ENCODE measurements at places on chromosomes 11 and 22. TPM values are rescaled to one million over a fixed set of nuclear protein-coding genes. Genes with fewer than 3 reads are reported as not detected.
A peak's percentile ranks its signal among the peaks of the same experiment; 100 is the strongest.

- peaks cover 32% of the 10 kb centered on the region for H3K4me1 ChIP-seq
- DNase-seq = no peak
- peaks cover 5% of the 10 kb centered on the region for H3K36me3 ChIP-seq
- no peak overlapping the region for H3K27ac ChIP-seq
These were observed 32.2 kb downstream of the ARRB1 start for GRCh38 chr11:75319035-75319877.

DNA sequence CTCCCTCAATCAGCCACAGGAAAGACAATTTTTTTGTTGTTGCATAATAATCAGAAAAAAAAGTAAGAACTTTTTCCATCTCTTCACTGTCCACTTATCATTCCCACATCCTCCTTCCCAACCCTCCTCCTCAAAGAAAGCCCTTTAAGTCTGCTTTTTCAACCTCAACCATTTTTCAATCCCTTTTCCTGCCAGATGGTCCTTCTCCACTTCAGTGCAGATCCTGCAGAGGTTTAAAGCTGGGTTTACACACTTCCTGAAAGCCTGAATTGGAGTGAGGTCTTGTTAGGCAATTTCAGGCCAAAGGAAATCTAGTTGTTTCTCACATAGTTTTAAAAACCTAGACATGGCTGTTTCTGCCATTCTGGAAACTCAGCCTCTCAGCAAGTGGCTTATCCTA lies 78.3 kb downstream of the RPL27A start:
- no peak for DNase-seq
- peaks cover 7% of the 10 kb centered on the region for H3K27me3 ChIP-seq
- no peak overlapping the region for H3K4me3 ChIP-seq
- H3K36me3 ChIP-seq = no peaks in the 10 kb centered on the region
- no peak overlapping the region for H3K27ac ChIP-seq

DNA sequence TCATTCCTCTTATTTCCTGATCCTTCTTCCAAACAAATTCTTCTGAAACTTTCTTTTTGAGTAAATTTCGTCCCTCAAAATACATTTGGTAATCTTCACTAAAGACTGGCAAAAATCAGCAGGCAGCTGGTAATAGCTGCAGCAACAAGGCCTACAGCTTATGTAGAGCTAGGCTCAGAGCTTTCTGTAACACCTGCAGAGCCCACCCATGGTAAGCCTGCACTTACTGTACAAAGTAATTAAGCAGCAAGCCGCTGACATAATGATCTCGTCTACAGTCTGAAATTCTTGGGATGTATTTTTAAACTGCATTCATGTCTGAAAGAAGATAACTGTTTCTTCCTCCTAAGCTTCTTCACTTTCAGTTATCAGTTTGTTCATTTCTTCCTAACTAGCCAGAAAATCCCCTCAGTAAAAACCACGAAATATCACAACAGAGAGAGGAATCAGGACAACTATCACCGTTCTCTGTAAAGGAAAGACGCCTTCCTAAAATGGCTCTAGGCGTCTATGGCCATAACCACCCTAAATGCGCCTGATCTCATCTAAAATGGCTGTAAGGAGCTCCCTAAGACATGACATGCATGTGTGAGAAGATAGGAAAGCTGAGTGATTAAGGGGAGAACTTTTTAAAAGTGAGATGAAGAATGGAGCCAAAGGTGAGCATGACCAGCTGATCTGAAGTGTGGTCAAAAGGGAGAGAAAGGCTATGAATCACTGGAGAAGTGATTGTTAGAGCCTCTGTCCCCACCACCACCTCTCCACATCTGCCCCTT lies 56.2 kb downstream of the DENND5A start:
- H3K27ac ChIP-seq = peak overlapping the region; percentile 25
- H3K4me1 ChIP-seq = peaks cover 56% of the 10 kb centered on the region
- no peaks in the 10 kb centered on the region for H3K27me3 ChIP-seq

DNA sequence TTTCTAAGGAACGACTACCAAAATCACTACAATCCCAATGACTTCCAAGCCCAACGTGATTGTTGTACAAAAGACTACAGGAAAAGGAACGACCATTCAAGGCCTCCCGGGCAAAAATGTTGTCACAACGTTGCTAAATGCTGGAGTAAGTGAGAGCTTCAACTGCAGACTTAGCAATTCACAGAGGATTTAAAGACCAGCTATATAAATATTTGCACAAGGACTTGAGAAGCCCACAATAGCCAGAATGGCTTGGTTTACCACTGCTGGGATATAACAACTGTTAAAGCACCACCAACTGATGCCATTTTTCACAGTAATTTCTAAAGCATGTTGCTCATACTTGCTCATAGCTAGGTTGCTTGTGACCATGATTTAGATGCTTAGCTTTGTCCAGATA lies 78.3 kb downstream of the EMSY start:
- no peaks in the 10 kb centered on the region for H3K4me1 ChIP-seq
- DNase-seq = no peak
- H3K4me3 ChIP-seq = no peak overlapping the region

DNA sequence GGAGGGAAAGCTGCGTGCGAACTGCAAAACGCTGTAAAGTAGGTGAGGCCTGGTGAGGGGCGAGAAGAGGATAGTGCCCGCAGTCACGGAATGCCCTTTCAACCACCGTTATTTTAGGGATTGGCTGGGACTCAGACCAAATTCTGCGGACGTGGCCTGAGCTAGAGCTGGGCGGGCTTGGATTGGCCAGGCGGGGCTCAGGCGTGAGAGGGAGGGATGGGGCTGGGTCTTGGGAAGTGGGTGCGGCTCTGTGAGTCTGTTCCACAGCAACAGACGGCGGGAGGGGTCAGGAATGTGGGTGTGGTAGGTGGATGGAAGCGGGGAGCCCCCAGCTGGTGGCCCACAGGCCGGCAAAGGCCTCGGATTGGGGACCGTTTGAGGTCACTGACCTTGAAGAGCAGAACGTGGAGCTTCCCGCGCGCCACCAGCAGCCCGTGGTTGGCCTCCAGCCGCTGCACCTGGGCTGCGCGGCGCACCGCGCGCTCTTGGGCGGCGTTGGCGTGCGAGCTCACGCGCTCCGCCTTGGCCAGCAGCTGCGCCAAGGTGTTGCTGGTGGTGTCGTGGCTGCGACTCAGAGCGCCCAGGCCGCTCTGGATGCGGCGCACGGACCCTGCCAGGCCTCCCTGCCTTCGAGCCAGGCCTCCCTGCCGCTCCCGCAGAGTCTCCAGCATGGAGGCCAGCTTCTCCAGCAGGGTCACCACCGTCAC lies 444 bp downstream of the CAVIN3 start:
- peak overlapping the region; percentile 97 for H3K27ac ChIP-seq
- H3K4me1 ChIP-seq = peaks cover 40% of the 10 kb centered on the region
- peaks cover 67% of the 10 kb centered on the region for H3K27me3 ChIP-seq
- H3K4me3 ChIP-seq = peak overlapping the region; percentile 79

DNA sequence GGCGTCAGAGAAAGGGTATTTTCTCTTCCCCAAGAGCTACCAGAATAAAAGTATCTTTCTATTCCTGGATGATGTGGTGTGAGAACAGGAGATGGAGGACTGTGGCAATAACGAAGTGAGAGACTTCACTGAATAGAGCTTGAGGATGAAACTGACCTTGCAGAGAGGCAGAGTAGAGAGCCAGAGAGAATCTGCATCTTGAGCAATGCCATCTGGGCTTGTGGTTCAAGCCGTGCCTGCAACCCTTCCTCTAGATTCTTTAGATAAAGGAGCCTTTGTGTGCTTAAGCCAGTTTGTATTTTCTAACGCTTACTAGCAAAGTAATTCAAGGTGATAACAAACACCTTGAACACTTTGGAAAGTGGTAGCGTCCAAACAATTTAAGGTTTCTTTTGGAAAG lies 2.2 kb downstream of the ME3 start:
- peaks cover 9% of the 10 kb centered on the region for H3K4me1 ChIP-seq
- peaks cover 59% of the 10 kb centered on the region for H3K27me3 ChIP-seq
- H3K4me3 ChIP-seq = no peak overlapping the region
- no peak overlapping the region for H3K27ac ChIP-seq

DNA sequence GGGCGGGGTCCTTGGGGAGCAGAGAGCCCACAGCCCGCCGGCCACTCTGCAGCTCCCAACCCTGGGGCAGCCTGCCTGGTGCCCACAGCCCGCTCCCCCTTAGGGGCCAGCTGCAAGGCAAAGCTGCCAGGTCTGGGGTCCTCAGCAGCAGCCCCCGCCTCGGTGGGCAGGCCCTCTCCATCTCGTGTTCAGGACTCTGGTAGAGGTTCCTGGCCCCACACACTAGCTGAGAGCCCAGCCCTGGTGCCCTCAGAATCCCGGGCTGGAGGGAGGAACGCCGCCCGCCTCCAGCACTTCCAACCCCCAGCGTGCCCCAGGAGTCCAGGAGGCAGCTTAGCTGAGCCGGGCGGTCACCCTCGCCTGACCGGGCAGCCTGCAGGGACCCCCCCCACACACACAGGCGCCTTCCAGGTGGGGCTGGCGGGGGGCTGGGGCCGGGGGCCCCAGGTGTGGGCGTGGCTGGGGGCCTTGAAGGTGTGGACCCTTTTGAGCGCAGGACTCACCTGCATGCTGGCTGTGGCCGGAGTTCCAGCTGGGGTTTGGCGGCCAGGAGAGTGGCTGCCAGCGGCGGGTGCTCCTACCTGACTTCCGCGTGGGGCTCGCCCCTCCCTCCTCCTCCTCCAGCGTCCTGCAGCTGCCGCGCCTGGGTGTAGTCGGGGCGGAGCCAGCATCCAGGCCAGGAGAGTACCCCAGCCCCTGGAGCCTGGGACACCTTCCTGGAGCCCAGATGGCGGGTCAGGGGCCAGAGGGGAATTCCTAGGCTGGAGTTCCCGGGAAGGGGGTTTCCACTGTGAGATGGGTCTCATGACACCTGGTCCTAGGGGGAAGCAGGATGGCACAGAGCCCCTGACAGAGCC lies at the start of gene ANO9:
ANO9 (minus strand) TSS at position 594 of the 857 bp plus-strand sequence; CDS start at position 509, 85 bp downstream.
- H3K4me1 ChIP-seq = peaks cover 18% of the 10 kb centered on the region
- no peaks in the 10 kb centered on the region for H3K27me3 ChIP-seq
- peak within 1 kb of the TSS; percentile 25 for H3K27ac ChIP-seq
- H3K4me3 ChIP-seq = peak within 1 kb of the TSS; percentile 74
- DNase-seq = peak; percentile 73

- DNase-seq = no peak
- H3K4me1 ChIP-seq = peaks cover 25% of the 10 kb centered on the region
- H3K4me3 ChIP-seq = no peak overlapping the region
- H3K36me3 ChIP-seq = peaks cover 11% of the 10 kb centered on the region
- no peaks in the 10 kb centered on the region for H3K27me3 ChIP-seq
- H3K27ac ChIP-seq = no peak overlapping the region
These were observed 4.7 kb downstream of the SAC3D1 start for GRCh38 chr11:65045728-65046127.

- H3K27ac ChIP-seq = peak within 1 kb of the TSS; percentile 23
- H3K4me3 ChIP-seq = peak within 1 kb of the TSS; percentile 74
- peaks cover 14% of the 10 kb centered on the region for H3K4me1 ChIP-seq
- H3K36me3 ChIP-seq = no peaks in the 10 kb centered on the region
- DNase-seq = peak; percentile 91
These were observed at the start of gene TMEM86A for GRCh38 chr11:18698341-18699268. TMEM86A (plus strand) TSS chr11:18698779; CDS start chr11:18698887, 108 bp downstream.

DNA sequence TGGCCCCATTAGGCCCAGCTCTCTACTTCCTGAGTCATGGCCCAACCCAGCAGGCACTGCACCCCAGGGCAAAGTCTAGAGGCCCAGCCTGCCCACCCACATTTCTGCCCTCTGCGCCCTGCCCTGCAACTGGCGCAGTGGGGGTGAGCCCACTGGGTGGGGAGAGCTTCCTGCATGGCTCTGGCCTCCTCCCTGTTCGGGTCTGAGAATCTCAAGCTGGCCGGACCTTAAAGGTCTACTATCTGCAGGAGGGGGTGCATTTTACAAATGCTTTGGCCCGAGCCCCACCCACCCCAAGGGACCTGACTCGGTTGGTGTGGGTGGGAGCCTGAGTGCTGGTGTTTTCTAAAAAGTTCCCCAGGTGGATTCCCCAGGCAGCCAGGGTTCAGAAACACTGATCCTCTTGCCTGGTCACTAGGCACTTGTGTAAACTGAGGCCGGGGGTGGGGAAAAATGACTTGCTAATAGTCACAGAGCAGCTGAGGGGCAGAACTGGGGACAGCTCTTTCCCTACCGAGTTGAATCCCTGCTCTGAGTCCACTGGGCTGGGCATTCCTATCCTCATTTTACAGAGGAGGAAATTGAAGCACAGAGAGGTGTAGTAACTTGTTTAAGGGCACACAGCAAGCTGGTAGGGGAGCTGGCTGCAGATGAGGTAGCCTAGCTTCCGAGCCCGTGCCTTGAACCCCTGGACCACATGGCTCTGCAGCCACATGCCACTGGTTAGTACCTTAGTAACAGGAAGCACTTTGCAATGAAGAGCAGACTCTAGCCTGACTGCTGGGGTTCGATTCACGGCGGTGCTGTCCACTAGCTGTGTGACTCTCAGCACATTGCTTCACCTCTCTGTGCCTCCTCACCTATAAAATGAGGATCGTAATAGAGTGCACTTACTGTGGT lies 36.3 kb downstream of the CD82 start:
- H3K4me1 ChIP-seq = peaks cover 64% of the 10 kb centered on the region
- H3K27me3 ChIP-seq = no peaks in the 10 kb centered on the region
- DNase-seq = peak; percentile 31
- H3K27ac ChIP-seq = peak overlapping the region; percentile 75
- peak overlapping the region; percentile 25 for H3K4me3 ChIP-seq
- H3K36me3 ChIP-seq = peaks cover 64% of the 10 kb centered on the region

DNA sequence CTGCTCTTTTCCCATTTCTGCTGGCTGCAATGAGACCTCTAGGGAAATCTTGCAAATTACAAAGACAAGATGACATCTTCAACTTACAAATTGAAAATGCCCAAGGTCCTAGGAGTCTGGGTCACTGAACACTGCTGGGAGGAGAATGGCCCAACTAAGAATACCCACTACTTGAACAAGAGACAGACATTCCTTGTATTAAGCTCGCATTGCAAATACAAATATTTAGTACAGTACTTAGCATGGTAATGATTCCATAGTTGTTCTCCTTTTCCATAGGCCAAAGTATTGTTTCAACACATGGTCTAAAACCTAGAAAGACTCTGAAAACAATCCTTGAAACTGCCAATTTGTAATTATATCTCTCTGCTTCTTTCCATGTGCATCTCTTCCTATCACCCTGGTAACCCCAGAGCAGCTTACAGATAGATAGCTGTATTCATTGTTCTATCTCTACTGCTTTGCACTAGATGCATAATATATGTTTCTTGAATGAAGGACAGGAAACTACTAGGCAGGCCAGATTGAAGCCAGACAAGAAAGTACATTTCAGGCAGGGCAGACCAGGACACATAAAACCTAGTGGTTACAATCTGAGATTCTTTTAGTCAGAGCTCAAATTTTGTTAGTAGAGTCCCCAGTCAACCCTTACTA lies 1545.7 kb upstream of the TENM4 start:
- H3K27me3 ChIP-seq = no peaks in the 10 kb centered on the region
- no peaks in the 10 kb centered on the region for H3K4me1 ChIP-seq
- no peak for DNase-seq
- H3K4me3 ChIP-seq = no peak overlapping the region
- H3K36me3 ChIP-seq = no peaks in the 10 kb centered on the region

ISX gene
- not detected for total RNA-seq

OAF gene
- 3.0 TPM for total RNA-seq

UBQLNL gene
- not detected for total RNA-seq

KRTAP5-1 gene
- not detected for total RNA-seq

GUCD1 gene
- total RNA-seq = 145 TPM

PVALB gene
- not detected for total RNA-seq

SGSM1 gene
- 0.04 TPM for total RNA-seq

Measured in activated naive CD8-positive, alpha-beta T cell treated with anti-CD3 and anti-CD28 coated beads for 36 hours (primary cell).